ENCODE measurements at places on chromosomes 13 and 19. TPM values are rescaled to one million over a fixed set of nuclear protein-coding genes. Genes with fewer than 3 reads are reported as not detected.

IL11 gene
- total RNA-seq, result 3.9 TPM

SYNE4 gene
- 20.4 TPM for total RNA-seq

TMEM190 gene
- total RNA-seq, result 1.6 TPM

MEGF8 gene
- 28.8 TPM for total RNA-seq

- no peaks in the 10 kb centered on the region for H3K27me3 ChIP-seq
- DNase-seq, result peak; percentile 59
- no peak overlapping the region for H3K27ac ChIP-seq
- no peaks in the 10 kb centered on the region for H3K4me1 ChIP-seq
These were observed 1418.4 kb downstream of the UQCRFS1 start for GRCh38 chr19:27794494-27795042.

TEX26 gene
- total RNA-seq, result not detected

- DNase-seq, result no peak
- H3K4me3 ChIP-seq, result no peak overlapping the region
- no peaks in the 10 kb centered on the region for H3K4me1 ChIP-seq
These were observed 5.2 kb downstream of the CHAMP1 start for GRCh38 chr13:114319441-114319913.

DZIP1 gene
- total RNA-seq, result 33.6 TPM

ZNF773 gene
- total RNA-seq, result 8.2 TPM

GRCh38 chr13:47564041-47564440 lies 437.0 kb downstream of the SUCLA2 start:
- no peaks in the 10 kb centered on the region for H3K27me3 ChIP-seq
- peak; percentile 69 for DNase-seq
- no peak overlapping the region for H3K27ac ChIP-seq
- H3K36me3 ChIP-seq, result peaks cover 21% of the 10 kb centered on the region

- no peaks in the 10 kb centered on the region for H3K27me3 ChIP-seq
- no peak overlapping the region for H3K27ac ChIP-seq
- H3K4me3 ChIP-seq, result no peak overlapping the region
- DNase-seq, result no peak
- H3K36me3 ChIP-seq, result peaks cover 7% of the 10 kb centered on the region
These were observed 88.8 kb downstream of the ARHGEF7 start for GRCh38 chr13:111203736-111204389.

DNA sequence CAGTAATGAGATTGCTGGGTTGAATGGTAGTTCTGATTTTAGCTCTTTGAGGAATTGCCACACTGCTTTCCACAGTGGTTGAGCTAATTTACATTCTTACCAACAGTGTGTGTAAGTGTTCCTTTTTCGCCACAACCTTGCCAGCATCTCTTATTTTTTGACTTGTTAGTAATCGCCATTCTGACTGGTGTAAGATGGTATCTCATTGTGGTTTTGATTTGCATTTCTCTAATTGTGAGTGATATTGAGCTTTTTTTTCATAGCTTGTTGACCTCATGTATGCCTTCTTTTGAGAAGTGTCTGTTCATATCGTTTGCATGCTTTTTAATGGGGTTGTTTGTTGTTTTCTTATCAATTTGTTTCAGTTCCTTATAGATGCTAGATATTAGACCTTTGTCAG lies 245.0 kb downstream of the MTUS2 start:
- no peak overlapping the region for H3K4me3 ChIP-seq
- DNase-seq, result no peak
- H3K27ac ChIP-seq, result no peak overlapping the region
- no peaks in the 10 kb centered on the region for H3K36me3 ChIP-seq

- no peaks in the 10 kb centered on the region for H3K27me3 ChIP-seq
- no peak for DNase-seq
- no peak overlapping the region for H3K4me3 ChIP-seq
- H3K4me1 ChIP-seq, result no peaks in the 10 kb centered on the region
- no peaks in the 10 kb centered on the region for H3K36me3 ChIP-seq
These were observed 280.1 kb upstream of the TMTC4 start for GRCh38 chr13:100954430-100955305.

GRCh38 chr19:4638317-4638716 lies 999 bp upstream of the TNFAIP8L1 start:
- H3K27me3 ChIP-seq, result no peaks in the 10 kb centered on the region
- H3K4me3 ChIP-seq, result no peak overlapping the region
- no peaks in the 10 kb centered on the region for H3K4me1 ChIP-seq
- no peak for DNase-seq

LILRA1 gene
- total RNA-seq, result not detected

- no peaks in the 10 kb centered on the region for H3K36me3 ChIP-seq
- H3K27ac ChIP-seq, result no peak overlapping the region
- H3K4me1 ChIP-seq, result peaks cover 2% of the 10 kb centered on the region
- H3K4me3 ChIP-seq, result no peak overlapping the region
- no peaks in the 10 kb centered on the region for H3K27me3 ChIP-seq
These were observed 71.6 kb downstream of the HSPH1 start for GRCh38 chr13:31090096-31090495.

All from H9 (cell line).